ENCODE measurements at places on chromosomes 2 and 18. TPM values are rescaled to one million over a fixed set of nuclear protein-coding genes. Genes with fewer than 3 reads are reported as not detected.

GRCh38 chr2:201126308-201127151, 10.6 kb downstream of the CFLAR start:
- DNase-seq, result no peak

- no peak for DNase-seq
These were observed 35.2 kb upstream of the CDH19 start for GRCh38 chr18:66638856-66639629.

- no peak for DNase-seq
These were observed 84.7 kb upstream of the ST6GAL2 start for GRCh38 chr2:106970471-106971261.

DNA sequence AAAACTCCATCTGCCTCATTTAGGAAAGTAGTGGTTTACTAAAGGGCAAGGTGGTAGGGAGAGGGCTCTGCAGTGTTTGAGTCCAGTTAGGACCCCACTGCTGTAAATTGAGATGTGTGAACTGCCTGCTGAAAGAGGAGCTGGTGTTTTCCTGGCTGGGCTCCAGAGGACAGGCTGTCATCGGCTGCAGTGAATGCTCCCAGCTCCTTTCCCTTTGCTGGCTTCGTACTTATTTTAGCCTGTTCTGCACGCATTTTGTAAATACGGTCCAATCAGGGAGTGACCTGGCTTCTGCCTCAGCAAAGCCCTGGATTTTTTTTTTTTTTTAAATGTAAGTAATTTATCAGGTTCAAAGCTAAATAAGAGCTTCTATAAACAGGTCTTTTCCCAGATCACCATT, 37.5 kb downstream of the SLC4A3 start:
- DNase-seq, result no peak

CRYBA2 gene
- total RNA-seq, result not detected

- no peak for DNase-seq
These were observed 142.3 kb upstream of the BOD1L2 start for GRCh38 chr18:57004366-57005121.

TMEM200C gene
- total RNA-seq, result 2.2 TPM

Measured in urinary bladder (tissue), 4 donors.